ENCODE measurements at places on chromosomes 6 and 20.

GRCh38 chr20:45836841-45837240, 3.2 kb downstream of the SNX21 start:
- DNase-seq = no peak

- DNase-seq = no peak
Observed at GRCh38 chr6:155276638-155277037, 12.8 kb downstream of the CLDN20 start.

DNA sequence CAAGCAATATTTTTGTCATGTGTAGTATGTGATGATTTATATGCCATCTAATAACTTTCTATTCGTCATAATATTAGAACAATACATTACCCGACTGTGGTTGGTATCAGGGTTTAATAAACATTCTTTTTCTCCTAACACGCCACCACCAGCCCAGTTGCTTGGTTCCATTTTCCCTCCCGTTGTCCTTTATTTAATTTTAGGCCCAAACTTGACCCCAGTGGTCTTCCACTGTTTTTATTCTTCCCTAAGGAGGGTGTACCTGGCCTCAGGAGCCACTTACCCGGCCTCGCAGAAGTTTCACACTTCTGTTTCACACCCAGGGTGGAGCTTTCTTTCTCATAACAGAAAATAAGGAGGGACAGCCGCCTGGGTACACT, 33.1 kb upstream of the PIM1 start:
- DNase-seq = no peak

DNA sequence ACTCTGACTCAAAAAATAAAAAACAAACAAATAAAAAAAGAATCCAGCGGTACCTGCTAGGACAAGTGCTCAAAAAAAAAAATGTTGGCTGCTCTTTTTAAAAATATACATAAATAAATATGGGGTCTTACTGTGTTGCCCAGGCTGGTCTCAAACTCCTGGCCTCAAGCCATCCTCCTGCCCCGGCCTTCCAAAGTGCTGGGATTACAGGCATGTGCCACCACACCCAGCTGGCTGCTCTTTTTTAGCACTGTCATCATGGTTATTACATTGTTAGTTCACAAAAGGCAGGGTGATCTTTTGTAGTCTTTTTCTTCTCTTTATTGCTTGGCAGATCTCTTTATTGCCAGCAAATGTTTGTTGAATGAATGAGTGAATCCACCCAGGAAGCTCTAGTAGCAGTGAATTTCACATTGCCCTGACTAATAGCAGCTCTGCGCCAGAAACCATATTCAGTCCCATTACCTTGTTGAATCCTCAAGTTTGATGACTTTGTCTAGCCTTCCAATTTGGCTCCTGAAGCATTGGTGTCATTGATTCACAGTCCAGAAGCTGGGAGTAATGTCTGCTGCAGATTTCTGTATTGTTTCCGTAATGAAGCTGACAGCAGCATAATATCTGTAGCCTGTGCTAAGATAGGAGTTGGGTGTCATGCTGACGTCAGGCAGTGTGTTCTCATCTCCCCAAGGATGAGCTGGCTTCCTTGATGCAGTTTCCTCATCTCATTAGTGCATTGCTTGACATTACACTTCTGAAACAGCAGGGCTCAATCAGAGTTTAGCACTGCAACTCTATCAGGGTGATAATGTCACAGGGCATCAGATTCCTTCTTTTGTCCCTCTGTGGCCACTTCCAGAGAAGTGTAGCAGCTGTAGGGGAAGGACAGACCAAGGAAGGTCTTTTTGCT, 84.9 kb upstream of the TGM3 start:
- no peak for DNase-seq

DNA sequence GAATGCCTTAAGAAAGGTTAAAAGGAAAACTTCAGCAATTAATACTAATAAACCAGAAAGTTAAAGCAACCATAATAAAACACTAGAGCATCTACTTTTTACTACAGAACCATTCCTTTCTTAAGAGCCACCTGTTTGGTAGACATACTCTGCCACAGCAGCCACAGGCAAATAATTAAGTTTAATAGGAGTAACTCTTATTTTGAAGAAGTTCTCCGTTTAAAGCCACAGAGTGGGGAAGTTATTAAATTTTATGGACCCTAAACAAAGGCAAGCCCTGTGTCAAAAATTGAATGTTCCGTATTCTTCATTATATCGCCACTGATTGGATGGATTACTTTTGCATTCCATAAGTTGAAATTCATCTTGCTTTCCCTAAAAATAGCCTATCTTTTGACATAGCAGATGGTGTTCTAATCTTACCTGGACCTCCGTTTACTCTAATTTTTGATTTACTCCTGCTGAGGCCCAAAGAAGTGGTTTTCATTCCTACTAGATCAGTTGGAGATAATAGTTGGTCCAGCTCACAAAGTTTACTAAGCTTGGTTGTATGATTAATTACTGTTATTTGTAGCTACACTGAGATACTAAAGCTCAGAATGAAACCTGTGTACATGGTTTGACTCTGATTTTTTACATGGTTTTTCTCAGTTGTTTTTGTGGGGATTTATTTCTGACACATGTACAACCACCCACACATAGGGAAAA, 140.4 kb upstream of the SUPT3H start:
- DNase-seq = no peak

GRCh38 chr20:1397710-1398109, 4.9 kb upstream of the FKBP1A start:
- DNase-seq = no peak

Measured in AG04450 (cell line).